Posterior cingulate gyrus (tissue), 11 donors: ENCODE measurements at places on chromosomes 6 and 20.

GRCh38 chr20:47334022-47334551, 22.4 kb downstream of the ZMYND8 start:
- DNase-seq = no peak

DNA sequence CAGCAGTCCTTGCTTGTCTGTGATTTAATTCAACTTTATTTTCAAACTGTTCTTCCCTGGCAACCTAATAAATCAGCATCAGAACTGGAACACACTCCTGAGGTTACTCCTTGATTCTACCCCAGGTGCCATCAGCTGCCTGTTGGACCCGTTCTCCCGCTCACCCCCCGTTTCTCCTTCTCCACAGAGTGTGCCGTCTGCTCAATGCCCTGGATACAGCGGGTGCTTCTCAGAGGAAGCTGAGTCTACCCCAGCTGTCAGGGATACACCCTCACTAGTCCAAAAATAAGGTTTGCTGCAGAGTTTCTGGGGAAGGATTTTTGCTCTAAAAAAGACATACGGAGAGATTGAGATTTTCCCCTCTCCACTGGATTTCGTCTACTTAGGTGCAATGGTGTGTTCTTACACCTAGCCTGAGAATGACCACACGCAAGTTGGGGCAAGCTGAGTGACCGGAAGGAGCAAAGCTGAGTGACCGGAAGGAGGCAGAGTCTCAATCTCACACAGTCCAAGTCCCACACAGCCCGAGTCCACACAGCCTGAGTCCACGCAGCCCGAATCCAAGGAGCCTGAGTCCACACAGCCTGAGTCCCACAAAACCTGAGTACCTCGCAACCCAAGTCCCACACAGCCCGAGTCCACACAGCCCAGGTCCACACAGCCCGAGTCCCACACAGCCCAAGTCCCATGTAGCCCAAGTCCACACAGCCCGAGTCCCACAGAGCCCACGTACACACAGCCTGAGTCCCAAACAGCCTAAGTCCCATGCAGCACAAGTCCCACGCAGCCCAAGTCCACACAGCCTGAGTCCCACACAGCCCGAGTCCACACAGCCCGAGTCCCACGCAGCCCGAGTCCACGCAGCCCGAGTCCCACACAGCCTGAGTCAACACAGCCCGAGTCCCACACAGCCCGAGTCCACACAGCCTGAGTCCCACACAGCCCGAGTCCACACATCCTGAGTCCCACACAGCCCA, 58.6 kb upstream of the DACT2 start:
- peak; percentile 77 for DNase-seq

GRCh38 chr20:58990651-58991445, 9.8 kb downstream of the NELFCD start:
- no peak for DNase-seq

DNA sequence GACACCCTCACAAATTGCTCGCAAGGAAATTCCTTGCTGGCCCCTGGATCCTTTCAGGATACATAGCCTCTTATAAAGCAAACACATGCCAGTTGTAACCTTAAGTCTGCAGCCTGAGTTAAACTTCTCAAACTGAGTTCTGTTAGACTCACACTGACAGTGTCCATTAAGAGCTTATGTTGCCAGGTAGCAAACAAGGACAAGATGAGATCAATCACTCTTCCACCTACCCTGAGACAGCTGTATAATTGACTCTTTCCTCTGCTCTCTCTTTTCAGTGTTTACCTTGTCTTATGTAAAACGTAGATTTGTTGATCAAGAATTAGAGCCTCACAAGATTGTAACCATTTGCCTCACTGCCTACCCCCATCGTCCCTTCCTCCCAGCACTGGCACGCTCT, 359.8 kb downstream of the EPM2A start:
- DNase-seq = no peak

GRCh38 chr6:147904416-147904815, 395.9 kb downstream of the SAMD5 start:
- DNase-seq = no peak

DNA sequence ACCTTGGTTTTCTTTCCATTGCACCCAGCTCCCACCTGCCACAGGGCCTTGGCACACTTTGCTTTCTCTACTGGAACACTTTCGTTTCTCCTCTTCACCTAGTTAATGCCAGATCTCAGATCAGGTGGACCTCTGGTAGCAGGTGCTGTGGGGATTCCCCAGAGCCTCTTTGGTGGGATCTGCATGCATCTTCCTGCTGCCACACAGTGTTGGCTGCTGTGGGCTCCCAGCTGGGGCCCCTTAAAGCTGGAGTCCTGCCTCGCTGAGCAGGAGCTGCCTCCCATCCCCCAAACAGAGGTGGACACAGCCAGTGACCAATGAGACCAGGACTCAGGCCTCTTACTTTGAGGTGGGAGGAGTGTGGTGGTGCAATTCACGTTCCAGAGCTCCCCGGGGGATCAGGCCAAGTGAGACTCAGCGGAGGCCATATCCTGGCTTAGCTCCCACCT, 28.4 kb downstream of the CEBPB start:
- DNase-seq = no peak
